ENCODE measurements at places on chromosomes 11 and 22.

DNA sequence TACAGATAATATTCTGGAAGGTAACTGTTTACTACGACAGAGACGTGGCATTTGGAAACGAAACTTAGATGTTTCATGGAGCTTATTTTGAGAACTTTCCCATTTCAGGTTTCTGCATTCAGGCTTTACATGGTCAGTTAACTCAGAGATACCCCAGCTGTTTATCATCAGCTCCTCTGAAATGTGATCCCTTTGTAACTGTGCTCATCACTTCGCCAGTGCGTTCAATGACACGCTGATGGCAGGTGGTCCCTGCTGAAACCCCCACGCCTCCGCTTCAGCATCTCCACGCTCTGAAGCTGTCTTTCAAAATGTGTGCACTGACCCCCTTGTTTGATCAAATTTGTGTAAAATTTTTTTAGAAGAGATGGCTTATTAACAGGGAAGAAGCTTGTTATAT, 30.5 kb downstream of the ALG12 start:
- no peak for DNase-seq

DNA sequence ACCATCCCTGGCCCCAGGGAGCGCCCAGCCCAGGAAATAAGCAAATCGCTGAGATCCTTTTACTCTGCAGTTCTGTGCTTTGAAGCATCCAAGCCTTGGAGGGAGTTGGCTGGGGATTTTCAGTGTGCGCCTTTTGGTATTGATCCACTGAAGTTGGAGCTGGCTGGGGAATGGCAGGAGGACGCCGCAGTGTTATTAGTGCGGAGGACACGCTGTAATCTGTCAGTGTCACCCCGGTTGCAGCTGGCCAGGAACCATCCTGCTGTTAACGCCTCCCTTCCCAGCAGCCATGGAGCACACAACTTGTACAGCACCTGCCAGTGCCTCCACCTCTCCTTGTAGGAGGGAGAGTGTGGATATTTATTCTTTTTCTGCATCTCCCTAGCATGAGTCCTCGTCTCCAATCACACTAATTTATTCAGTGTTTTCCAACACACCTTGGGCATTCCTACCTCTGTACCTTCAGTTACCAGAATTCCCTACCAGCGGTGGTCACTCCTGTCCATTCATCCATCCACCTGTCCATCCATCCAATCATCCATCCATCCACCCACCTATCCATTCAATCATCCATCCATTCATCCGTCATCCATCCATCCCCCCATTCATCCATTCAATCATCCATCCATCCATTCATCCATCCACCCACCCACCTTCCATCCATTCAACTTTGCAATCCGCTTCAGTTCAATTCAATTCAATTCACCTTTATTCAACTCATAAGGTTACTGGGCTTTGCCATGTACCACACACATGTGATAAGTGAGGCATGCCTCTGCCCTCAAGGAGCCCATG, 21.9 kb upstream of the EIF3D start:
- DNase-seq, result no peak

GRCh38 chr11:10436224-10436623, 18.8 kb upstream of the AMPD3 start:
- no peak for DNase-seq

DNA sequence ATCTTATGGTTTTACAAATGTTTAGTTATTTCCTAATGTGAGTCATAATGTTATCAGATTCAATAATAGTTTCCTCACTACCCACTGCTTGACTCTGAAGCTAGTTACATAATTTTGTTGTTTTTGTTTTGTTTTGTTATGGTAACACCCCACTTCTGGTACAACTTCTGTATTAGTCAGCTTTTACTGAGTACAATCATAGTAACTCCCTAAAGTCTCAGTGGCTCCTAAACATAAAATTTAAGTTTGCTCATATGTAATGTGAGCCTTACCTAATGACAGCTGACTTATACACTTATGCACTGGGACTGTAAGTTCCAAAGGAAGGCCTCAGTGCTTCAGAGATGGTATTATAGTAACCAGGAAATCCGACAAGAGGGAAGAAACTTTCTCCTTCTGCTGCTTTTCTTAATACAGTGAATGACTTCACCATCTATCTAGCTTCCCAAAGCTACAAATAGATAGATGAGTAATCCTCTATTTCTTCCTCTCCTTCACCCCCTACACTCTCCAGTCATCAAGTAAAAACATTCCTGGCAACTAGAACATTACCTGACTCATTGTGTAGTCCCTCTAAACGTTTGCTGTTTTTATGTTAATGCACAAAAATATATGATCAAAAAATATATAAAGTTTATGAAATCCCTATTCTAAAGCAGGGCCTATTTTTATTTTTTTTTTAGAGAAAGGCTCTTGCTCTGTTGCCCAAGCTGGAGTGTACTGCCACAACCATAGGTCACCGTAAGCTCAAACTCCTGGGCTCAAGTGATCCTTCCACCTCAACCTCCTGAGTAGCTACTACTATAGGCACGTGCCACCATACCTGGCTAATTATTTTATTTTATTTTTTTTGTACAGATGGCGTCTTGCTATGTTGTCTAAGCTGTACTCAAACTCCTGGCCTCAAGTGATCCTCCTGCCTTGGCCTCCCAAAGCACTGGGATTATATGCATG, 563.0 kb downstream of the SOX6 start:
- no peak for DNase-seq

DNA sequence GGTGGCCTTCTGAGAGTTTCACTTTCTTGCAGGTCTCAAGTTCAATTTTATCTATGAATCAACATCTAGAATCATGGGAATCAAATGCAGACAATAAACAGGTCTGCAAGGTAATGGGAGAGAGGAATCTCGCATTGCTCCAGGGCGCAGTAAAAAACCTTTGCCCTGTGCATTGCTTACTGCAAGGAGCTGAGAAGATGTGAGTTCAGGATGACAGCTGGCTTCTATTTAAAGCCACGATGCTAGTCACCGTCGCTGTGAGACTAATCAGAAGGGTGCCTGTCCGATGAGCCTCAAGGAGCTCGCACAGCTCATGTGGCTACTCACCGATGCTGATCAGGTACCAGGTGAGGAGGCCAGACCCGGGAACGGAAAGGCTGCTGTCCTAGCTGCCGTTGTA, 30.2 kb upstream of the APOA1 start:
- no peak for DNase-seq

DNA sequence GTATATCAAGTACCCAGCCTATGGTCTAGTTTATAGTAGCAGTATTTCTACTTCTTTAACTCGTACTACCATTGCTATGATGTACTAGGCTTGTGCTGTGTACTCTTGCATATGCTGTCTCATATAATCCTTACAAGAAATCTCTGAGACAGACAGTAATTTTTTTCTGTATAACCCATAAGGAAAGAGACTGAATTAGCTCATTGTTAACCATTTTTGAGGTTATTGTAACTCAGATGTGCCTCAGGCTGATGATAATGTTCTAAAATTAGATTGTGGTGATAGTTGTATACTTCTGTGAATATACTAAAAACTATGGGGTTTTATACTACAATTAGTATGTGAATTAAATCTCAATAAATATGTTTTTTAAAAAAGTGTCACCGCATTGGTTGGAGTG, 112.2 kb upstream of the RRM1 start:
- DNase-seq, result no peak
